CMK (cell line): ENCODE measurements at places on chromosomes 2 and 18.

- no peak for DNase-seq
Measured at GRCh38 chr2:71791061-71791450, 337.7 kb downstream of the DYSF start.

DNA sequence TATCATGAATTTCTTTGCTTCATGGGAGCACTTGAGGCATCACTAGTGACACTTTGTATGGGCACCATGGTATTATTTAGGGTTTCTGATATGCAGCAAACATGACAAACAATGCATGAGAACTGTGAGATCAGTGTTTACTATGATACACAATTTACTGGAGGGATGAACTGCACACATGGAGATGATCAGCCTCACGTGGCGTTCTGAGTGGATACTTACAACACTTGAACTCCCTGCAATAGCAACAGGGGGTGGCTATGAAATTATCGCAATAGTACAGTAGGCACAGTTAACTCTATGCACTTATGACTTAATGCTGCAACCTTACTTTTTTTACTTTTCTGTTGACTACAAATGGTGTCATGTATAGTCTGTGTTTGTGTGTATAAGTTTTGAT, 18.5 kb upstream of the UGT1A8 start:
- DNase-seq: no peak

DNA sequence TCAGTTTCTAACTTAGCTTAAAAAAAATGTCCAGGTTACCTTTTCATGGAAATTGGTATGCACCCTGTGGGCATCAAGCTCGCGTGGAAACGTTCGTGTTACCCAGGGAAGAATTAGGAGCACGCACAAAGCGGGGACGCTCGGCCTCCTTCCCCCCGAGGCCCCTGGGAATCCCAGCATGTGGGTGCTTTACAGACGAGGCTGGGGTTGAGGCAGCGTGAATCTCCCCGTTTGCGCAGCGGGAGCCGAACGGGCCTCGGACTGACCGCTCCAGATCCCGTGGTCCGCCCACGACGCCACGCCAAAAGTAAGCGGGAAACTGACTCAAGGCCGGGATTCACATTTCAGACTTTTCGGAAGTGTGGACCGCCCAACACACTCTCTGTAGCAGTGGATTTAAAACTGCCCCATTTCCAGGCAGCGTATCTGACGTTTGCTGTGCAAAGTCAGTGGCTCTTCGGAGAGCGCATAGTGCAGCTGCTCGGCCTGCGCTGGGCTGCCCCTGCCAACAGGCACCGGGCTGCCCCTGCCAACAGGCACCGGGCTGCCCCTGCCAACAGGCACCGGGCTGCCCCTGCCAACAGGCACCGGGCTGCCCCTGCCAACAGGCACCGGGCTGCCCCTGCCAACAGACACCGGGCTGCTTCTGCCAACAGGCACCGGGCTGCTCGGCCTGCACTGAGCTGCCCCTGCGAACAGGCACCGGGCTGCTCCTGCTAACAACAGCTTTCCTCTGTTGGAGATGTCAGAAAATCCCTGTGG, 49.7 kb downstream of the SH3YL1 start:
- DNase-seq: no peak

DNA sequence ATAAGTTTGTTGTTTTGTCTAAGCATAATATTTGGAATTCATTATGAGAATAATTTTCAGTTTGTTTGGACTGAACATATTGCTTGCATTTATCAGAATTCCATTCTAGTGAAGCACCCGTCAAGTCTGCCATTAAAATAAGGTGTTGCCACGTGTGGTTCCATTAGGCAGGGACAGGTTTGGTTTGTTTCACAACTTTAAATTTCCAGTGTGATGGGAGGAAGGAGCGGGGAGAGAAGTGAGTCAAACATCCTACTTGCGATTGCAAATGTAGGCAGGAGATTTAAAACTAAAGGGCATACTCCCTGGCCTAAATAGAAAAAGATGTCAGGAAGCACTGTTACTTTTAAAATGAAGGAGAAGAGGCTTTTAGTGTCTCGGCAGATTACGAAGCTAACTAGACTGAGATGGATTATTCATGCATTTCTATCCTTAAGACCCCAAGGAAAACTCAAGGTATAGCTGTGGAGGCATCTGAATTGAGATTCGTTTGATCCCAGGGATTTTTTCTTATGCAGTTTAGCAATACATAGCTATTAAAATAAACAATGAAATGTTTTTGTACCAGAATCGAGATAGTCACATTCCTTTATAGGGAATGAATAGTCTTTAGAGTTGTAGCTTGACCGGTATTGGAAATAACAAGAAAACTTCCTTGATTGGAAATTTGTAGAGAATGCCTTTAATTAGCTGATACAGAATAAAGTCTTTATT, 19.8 kb downstream of the GRHL1 start:
- DNase-seq: no peak

DNA sequence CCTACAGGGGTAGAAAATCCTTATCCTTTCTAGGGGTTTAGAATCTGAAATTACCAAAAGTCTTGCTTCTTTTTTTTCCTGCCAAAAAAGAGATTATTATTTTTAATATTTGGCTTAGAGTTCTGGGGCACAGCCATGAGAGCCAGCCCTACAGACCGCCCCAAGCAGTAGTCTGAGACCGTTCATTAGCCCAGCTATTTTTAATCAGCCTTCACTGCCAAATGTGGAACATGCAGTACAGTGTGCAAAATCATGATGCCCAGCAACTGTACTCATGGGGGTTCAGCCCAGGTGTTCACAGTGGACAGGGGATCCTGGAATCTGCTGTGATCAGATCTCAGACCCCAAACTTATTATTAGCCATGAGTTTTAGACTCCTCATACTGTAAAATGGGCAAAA, 60.4 kb downstream of the GRB14 start:
- DNase-seq: no peak
